ENCODE measurements at places on chromosomes 13 and 19.

DNA sequence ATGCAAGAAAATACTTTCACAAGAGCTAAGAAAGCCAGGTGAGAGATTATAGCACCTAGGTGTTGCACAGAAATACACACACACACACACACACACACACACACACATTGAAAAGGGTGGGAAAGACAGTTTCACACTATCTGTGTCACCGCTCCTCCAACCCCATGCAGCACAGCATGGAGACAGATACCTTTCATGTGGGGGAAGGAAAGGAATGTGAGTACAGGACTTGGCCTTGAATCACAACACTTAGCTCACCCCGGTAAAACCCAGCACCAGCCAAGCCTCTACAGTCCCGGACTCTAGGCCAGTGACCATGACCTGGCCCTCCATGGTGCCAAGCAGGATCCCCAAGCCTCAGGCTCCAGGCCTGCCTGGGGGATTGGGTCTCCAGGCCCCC lies 462.0 kb upstream of the SPRY2 start:
- DNase-seq = no peak

- peak; percentile 41 for DNase-seq
Observed at GRCh38 chr19:56076498-56076897, 44.6 kb downstream of the ZNF787 start.

GRCh38 chr19:15475611-15476010 lies 3.7 kb downstream of the PGLYRP2 start:
- DNase-seq = no peak

DNA sequence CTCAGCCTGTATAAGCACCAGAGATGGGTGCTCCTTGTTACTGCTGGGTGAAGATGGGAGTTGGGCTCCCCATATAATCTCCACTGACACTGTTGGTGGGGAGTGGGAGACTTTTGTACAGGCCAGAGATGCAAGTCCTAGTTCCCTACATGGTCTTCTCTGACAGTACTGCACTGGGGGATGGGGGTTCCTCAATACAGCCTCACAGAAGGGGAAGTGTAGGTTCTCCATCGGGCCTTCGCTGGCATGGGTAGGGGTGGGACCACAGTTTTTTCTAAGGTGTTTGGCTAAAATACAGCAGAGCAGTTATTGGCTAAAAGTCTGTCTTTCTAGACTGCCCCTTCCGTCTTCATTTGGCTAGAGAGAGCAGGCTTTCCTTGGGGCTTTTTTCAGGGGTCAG lies 167.2 kb upstream of the SERP2 start:
- DNase-seq = no peak

- DNase-seq = peak; percentile 53
Observed at GRCh38 chr19:30228113-30228834, 143.9 kb upstream of the ZNF536 start.

DNA sequence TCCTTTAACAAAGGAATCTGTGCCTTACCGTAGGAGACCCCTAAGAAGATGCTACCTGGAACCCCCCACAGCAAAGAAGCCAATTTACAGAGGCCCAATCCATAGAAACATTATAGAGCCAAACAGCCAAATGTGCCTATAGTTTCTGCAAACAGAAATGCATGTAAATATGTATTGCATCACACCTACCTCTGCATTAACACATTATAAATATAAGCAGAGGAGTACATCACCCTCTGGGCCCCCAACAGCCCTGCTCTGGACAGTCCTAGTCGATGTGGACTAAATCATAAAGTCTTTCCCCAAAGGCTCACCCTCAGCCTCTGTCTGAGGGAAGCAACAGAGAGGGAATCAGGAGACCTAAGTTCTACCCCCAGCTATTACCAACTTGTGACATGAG lies 25.7 kb downstream of the ZNF541 start:
- no peak for DNase-seq

- DNase-seq = no peak
Observed at GRCh38 chr19:11256189-11256588, 6.1 kb downstream of the DOCK6 start.

DNA sequence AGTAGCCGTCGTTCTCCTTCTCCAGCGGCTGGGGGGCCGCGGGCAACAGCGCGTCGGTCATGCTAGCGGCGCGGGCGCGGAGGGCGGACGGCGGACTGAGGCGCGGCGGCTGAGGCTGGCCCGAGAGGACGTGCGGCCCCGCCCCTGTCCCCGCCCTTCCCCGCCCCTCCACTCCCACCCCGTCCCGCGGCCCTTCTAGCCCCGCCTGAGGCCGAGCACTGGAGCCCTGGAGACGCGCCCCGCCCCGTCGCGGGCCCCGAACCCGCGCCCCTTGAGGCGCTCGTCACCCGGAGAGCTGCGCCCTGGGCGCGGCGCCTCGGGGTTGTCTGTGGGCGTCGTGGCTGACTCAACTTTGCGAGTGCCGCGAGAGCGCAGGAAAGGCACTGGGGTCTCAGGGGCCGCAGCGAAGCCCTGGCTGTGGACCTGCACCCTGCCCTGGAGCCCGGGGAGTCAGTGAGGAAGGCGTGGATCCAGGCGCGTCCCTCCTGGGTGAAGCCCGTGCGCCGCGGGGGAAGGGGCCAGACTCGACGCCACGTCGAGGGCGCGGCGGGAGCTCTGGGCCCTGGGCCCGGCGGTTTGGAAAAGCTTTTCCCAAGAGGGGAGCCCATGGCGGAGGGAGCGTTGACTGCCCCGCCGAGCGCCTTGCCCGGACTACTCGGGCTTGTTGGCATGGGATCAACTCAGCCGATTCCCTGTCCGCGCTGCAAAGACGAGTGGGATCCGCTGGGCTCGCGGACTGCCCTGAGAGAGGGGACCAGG lies at the start of gene RHPN2:
Gene RHPN2, minus strand, starts transcription at position 97 of the 759 bp plus-strand sequence. Its CDS starts 36 bp downstream, at position 61.
- DNase-seq = peak; percentile 24

DNA sequence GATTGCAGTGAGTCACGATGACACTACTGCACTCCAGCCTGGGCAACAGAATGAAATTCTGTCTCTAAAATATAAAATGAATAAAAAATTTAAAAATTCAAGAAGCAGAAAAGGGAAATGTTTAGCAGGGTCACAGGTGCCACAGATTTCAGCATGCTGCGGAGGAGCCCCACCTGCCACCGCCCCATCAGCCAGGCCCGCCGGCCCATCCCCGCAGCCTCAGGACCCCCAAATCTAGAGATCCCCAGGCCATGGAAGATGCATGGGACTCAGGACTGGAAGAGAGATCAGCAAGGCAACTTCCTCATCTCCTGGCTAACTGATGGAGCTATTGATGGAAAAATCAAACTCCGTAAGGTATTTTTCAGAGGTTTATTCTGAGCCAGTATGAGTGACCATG lies 208.2 kb downstream of the UQCRFS1 start:
- DNase-seq = no peak

GRCh38 chr19:16897856-16898161 lies 9.0 kb downstream of the F2RL3 start:
- no peak for DNase-seq

GRCh38 chr19:45173816-45174215 lies 4.2 kb downstream of the TRAPPC6A start:
- no peak for DNase-seq

DNA sequence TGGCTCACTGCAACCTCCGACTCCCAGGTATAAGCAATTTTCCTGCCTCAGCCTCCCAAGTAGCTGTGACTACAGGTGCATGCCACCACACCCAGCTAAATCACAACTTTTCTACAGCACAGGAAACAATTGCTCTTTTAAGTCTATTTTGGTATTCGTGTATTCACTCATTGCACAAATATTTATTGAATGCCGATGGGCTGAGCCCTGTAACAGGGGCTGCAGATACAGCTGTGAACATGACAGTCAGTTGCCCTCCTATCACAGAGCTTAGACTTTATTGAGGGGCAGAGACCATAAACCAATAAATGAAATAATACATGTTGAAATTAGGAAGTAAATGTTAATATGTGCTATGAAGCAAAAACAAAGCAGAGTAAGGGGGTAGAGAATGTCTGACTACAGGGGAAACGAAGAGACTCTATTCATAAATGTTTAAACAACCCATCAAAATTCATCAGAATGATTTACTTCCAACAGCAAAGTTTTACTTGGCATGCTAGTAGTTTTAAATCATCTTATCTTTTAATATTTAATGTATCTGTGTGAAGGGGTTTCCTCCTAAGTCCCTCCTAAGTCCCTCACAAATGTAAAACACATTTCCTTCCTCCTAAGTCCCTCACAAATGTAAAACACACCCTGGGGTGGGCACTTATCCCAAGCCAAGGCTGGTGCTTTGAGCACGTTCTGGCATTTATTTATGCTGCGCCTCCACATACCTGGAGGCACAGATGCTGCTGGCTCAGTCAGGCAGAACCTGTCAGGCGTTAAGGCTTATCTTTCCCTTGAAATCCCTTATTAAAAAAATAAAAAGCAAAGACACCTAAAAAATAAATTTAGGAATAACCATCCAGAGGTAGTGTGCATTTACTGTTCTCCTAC lies 140.8 kb downstream of the MIPEP start:
- no peak for DNase-seq

DNA sequence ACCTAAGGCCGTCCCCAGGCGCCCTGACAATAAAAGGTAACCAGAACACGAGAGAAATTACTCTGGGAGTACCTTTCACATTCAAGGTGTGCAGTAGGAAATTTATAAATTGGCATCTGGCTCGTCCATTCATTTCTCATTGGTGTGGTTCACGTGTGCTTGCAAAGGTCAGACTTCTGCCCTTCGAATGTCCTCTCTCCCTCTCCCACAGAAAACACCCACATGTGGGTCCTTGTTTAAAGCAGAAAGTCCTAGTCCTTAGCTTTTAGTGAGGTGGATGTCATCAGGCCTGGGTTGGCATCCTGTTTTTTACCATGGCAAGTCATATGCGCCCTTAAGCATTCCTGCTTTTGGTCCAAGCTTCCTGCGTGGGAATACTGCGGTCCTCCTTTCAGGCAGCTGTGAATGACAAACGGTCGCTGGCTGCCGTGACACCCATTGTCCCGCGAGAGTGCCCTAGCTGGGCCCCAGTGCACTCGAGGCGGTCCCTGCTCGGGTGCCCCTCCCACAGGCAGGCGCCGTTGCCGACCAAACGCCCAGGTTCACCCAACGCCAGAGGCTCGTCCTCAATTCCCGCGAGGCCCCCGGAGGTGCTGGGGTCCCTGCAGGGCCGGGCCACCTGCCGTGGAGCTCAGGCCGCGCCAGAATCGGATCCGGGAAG lies at the start of gene NUDT19:
Gene NUDT19, plus strand, starts transcription at position 531 of the 661 bp plus-strand sequence. CDS start 140 bp downstream, outside the sequence.
- peak; percentile 84 for DNase-seq

DNA sequence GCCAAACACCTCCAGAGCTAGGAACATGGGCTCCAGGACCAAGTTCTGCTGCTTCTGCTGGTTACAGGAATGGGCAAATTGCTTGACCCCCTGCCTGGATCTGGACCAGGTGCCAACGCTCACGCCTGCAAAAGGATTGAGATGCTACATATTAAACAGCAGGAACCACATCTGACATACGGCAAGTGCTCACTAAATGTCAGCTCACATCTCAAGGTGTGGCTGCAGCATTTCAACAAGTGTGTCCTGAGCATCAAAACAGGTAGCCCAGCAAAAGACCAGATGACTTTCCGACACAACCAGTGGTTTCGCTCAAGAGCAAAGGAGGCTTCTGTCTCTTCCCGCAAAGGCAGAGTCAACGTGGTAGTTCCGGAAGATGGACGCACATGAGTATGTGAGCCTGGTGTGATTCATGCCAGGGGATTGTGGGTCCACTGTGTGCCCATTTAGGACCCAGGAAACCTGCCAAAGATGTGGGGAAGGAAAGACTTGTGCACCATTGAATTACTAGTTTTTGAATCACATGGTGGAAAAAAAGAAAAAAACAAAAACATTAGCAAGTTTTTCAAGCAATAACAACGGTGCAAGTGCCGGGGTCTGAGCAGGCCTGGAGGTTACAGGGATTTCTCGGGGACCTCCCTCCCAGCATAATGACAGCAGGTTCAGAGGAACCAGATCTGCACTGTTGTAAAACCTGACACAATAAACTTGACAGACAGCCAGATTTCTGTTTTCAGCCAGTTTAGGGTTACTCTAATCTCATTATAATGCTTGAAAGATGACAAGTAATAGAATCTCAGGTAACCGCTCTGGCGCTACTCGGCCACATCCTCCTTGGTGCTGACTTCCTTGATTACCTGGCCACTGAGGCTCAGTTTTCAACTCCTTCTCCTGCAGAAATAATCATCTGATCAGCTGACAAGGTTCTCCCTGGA lies 77.9 kb downstream of the SOX1 start:
- no peak for DNase-seq

GRCh38 chr13:40306817-40307216 lies 359.6 kb downstream of the FOXO1 start:
- DNase-seq = no peak

DNA sequence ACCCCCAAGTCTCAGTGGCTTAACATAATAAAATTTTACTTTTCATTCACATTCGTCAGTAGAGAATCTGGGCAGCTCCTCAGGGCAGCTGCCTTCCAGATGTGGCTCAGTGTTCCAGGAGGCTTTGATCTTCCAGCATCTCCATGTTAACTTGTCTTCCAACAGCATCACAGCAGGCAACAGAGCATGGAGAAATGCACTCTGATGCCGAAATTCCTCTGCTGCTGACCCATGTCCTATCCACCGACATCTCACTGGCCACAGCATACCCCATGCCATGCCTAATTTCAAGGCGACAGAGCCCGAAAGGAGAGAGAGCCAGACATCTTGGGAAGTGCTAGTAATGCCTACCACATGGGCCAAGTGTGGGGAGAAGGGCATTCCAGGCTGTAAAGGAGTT lies 64.9 kb upstream of the MEDAG start:
- no peak for DNase-seq

Data from NCI-H1105 treated with DMSO at 0.1 percent for 48 hours (cell line).